ENCODE measurements at places on chromosomes 16 and 17.

- peak; percentile 85 for DNase-seq
Observed at GRCh38 chr16:73232555-73233328, 184.8 kb upstream of the ZFHX3 start.

DNA sequence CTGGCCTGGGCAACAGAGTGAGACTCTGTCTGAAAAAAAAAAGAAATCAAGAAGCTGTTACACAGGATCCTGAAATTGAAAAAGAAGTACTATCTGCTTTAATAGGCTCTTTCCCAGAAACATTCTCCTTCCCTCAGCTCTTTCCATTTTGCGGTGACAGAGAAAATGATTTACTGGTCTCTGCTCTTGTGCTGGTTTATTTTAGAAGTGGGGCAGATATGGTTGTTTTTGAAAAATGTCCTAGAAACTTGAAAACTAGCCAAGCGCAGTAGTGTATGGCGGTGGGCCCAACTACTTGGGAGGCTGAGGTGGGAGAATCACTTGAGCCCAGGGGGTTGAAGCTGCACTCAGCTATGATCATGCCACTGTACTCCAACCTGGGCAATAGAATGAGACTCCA, 28.8 kb upstream of the TANGO6 start:
- DNase-seq: no peak

DNA sequence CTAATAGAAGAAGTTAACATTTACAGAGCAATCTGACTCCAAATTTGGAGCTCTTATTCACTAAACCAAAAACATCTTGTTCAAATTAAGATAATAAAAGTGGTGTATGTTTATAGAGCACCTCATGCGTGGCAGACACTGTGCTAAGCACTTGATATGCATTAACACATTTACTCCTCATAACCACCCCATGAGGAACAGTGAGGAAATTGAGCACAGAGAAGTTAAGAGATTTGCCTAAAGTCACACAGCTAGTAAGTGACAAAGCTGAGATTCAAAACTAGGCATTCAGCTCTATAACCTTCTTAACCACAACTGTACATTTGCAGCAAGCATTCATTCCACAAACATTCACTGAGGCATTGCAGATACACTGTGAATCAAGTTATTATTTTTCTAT, 94.0 kb downstream of the VAT1L start:
- DNase-seq: no peak

- DNase-seq: peak; percentile 88
Observed at GRCh38 chr17:7587420-7588151, 2.3 kb downstream of the SOX15 start.

- DNase-seq: peak; percentile 83
Observed at GRCh38 chr16:82655072-82655714, 28.4 kb downstream of the CDH13 start.

DNA sequence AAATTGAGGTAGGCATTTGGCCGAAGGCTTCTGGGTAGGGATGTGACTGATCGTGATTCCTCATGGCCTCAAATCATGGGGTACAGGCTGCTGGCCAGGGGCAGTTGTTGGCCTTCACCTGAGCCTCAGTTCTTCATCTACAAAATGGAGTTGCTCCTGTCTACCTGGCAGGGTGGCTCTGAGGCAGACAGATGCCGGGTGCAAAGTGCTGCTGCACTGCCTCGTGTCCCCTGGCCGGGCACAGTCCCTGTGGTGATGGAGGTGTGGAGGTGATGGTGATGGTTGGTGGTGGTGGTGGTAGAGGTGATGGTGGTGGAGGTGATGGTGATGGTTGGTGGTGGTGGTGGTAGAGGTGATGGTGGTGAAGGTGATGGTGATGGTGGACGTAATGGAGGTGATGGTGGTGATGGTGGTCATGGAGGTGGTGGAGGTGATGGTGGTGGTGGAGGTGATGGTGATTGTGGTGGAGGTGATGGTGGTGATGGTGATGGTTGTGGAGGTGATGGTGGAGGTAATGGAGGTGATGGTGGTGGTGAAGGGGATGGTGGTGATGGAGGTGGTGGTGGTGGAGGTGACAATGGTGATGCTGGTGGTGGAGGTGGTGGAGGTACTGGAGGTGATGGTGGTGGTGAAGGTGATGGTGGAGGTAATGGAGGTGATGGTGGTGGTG, 52.6 kb downstream of the RNF213 start:
- no peak for DNase-seq

- DNase-seq: no peak
Observed at GRCh38 chr16:26569793-26570192, 496.9 kb upstream of the C16orf82 start.

DNA sequence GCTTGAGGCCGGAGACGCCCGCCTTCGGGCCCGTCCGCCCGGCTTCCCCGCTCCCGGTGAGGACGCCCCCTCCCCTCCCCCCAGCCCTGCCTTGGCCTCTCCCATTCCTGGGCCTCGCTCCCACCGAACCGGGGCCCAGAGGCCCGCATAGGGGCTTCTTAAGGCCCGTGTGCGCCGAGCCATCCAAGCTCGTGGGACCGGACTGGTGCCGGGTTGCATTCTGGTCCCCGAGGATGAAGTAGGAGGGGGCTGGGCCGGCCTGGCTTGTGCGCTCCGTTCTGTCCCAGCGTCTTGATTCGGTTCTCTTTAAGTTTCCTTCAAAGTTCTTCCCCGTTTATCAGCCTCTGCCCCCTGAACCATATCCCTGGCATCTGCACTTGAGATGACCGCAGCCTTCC, 488 bp downstream of the SENP3 start:
- DNase-seq: no peak

GRCh38 chr17:49510720-49511110, 15.6 kb downstream of the NGFR start:
- no peak for DNase-seq

DNA sequence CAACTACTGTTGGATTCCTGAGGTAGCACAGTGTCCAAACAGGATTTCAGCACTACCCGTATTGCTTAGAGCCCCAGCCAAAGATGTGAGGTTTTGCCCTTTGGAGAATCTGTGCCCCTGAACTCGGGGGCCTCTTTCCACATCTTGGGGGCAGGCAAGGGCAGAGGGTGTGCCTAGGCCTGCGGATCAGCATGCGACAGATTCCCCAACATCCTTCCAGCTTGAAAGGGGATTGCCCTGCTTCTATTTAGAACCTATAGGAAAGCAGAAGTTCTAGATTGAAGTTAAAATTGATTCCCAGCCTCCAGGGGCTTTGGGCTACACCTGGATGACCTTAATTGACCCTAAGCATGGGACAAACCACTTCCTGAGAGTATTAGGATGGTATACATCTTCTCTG, 19.6 kb downstream of the NOD2 start:
- no peak for DNase-seq

DNA sequence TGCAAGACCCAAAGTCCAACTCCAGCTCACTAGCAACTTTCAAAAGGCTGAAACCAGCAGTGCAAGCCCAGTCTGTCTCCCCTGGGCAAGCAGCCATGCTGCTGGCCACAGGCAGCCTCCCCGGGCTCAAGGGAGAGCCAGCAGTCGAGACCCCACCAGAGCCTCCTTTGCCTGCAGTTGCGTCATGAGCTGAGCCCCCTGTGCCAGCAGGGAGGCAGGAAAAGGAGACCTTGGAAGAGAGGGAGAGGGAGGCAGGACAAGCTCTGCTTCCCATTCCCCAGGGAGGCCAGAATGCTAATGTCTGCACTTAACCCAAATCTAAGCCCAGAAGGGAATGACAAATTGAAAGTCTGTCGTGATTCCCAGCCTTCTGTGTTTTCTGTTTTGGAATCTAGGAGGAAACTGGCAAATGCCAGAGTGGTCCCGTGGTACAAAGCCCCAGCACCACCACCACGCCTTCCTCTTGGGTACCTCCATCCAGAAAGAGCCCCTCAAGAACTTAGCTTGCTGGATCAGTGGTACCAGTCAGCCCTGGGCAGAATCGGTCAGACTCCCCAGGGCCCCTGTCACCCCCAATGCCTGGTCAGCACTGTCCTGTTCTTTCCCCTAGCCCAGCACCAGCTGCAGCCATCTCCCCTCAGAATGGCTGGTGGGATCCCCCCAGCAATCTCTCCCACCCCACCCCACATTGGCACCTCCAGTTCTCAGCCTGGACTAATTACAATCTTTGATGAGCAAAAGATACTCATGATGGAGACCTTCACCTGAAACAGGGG, 99.3 kb upstream of the TNRC6C start:
- DNase-seq: no peak

DNA sequence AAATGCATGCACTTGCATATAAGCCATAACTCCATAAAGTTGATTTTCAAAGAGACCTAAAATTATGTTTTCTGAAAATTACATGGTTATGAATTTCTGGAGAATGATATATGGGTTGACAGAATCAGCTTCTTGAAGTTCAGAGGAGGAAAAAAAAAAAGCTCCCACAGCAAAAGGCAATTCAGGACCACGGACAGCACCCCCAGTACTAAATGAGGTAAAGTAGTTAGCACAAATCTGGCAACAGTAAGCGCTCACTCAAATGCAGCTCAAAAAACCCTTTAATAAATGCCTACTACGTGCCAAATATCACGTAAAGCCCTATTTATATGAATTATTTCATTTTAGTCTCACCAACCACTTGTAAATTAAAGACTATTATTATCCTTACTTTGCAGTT, 135.2 kb downstream of the SHISA9 start:
- peak; percentile 11 for DNase-seq

DNA sequence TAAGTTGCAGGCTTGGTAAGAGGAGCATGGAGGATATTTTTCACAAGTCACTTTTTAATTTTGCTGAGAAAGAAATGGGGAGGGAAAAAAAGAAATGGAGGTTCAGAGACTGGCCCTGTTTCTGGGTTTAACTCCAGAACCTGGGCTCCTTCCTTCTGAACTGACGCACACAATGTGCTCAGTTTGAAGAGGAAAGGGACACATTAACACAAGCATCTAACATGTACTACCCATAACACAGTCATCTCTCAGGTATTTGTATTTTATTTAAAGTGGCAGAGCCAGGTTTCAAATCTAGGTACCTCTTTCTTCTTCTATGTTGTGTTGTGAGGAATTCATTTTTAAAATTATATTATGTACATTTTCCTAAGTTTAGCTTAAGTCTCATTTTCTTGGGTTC, 5.3 kb upstream of the TMEM100 start:
- no peak for DNase-seq

DNA sequence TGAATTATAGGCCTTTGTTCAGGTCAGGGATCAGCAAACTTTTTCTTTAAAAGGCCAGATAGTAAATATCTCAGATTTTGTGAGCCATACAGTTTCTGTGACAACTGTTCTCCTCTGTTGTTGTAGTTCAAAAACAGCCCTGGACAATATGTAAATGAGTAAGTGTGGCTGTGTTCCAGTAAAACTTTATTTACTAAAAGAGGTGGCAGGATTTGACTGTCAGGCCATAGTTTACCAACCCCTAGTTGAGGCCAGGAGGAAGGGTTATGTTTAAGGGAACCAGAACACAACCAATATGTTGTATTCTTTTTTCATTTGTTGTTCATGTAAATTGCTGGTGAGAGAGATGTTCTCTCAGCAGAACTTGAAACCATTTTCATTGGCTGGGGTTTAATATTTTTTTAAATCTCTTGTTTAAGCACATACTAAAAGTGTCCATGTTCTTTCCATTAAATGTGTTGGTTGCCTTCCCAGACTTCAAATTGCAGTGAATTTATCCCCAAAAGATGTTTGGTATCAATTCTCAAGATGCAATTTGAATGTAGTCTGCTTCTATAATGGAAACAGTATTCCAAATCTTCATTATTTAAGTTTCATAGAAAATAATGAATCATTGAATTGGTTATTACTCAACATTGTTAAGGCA, 260.3 kb downstream of the FTO start:
- DNase-seq: no peak

DNA sequence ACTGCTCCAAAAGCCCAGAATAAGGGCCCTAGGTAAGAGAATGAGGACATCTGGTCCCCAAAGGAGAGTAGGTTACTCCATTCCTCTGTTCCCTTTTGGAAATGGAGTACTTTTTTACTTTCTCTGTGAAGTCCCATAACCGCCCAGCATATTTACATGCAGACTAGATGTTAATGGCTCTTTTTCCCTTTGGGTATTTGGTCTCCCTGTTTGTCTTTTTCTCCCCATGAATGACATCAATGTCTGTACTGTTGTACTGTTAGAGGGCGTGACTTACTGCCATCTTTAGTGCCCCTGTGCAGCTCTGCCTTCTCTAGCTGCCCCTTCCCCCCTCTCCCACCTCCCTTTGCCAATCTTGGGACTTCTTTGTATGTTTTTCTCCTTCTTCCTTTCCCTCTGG, 19.0 kb downstream of the GPR179 start:
- DNase-seq: no peak

DNA sequence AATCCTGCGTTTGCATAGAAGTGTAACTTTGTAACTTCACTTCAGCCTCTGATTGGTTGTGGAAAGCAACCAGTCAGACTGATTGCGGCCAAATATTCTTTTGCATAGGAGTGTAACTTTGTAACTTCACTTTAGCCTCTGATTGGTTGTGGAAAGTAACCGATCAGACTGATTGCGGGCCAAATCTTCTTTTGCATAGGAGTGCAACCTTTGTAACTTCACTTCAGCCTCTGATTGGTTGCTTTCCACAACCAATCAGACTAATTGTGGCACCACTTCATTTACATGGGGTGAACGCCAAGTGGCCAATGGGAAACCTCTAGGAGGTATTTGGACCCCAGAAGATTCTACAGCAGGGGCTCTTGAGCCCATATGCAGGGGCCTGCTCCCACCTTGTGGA, 1.8 kb upstream of the TMEM98 start:
- DNase-seq: no peak

- no peak for DNase-seq
Observed at GRCh38 chr16:15038689-15039088, 17.2 kb downstream of the NTAN1 start.

- no peak for DNase-seq
Observed at GRCh38 chr16:84497418-84498222, 6.8 kb downstream of the MEAK7 start.

DNA sequence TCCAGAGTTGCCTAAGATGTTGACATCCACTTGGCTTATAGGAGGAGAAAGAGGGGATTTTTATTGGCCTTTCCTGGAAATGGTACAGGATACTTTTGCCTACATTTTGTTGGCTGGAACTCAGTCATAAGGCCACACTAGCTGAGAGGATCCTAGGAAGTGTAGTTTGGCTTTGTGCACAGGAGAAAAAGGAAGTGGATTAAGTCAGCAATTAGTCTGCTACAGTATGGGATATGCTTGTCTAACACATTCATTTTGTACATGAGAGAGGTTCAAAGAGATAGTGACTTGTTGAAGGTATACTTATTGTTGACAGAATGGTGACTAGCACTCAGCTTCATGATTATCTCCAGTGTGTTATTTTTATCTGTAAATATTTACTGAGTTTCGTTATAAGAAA, 10.3 kb downstream of the UTP18 start:
- no peak for DNase-seq

- no peak for DNase-seq
Observed at GRCh38 chr16:75423723-75424104, 9.6 kb downstream of the CFDP1 start.

DNA sequence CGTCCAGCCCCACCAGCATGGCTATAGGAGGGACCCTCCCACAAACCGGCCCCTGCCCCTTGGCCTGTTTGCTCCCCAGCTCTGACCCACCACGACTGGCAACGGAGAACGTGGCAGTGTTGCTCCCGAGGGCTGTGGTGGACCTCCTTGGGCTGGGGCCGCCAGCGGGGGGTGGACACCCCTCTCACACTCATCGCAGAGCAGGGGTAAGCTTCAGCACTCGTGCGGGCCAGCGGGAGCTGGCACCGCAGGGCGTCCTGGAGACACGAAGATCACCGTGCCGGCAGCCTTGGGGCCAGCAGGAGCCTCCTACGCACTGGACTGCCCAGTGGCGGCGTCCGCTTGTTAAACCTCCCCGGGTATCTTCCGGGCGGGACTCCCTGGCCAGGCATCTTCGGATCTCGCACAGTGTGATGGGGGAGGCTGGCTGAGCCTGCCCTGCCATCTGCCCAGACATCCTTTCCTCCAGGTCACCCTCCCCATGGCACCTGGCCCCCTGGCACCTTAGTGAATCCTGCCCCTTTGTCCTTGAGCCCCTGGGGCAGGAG, 53.5 kb downstream of the ABR start:
- DNase-seq: no peak
